Stimulated activated CD8-positive, alpha-beta memory T cell treated with anti-CD3 and anti-CD28 coated beads, Interleukin-2, amount 100 ng/mL, for 1 hour (primary cell): ENCODE measurements at places on chromosomes 16 and 17.
A peak's percentile ranks its signal among the peaks of the same experiment; 100 is the strongest.

- no peak for DNase-seq
These were observed 7.8 kb downstream of the SHCBP1 start for GRCh38 chr16:46613352-46613751.

GRCh38 chr17:17934806-17935205 lies 37.4 kb downstream of the TOM1L2 start:
- no peak for DNase-seq

- DNase-seq = peak; percentile 3
These were observed 8.8 kb upstream of the CEP112 start for GRCh38 chr17:66200685-66201092.

- DNase-seq = peak; percentile 73
These were observed at the start of gene DOK4 for GRCh38 chr16:57485916-57486857. TSS of gene DOK4 (minus strand) at chr16:57486493. CDS start at chr16:57479507, 6,986 bp downstream.

DNA sequence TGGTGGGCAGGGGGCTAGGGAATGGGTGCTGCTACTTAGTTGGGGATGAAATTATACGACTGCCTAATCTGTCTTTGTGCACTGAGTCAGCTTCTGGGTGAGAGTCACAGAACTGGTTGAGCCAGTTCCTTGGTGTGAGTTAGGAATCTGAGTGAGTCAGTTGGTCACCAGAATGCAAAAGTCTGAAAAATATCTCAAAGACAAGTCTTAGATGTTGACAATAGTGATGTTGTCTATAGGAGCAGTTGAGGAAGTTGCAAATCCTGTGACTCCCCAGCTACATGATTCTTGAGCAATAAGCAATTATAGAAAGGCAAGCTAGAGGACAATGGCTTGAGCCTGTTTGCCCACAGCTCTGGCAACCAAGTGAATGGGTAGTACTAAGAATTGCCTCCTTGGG lies 399.2 kb downstream of the CNTNAP4 start:
- no peak for DNase-seq

DNA sequence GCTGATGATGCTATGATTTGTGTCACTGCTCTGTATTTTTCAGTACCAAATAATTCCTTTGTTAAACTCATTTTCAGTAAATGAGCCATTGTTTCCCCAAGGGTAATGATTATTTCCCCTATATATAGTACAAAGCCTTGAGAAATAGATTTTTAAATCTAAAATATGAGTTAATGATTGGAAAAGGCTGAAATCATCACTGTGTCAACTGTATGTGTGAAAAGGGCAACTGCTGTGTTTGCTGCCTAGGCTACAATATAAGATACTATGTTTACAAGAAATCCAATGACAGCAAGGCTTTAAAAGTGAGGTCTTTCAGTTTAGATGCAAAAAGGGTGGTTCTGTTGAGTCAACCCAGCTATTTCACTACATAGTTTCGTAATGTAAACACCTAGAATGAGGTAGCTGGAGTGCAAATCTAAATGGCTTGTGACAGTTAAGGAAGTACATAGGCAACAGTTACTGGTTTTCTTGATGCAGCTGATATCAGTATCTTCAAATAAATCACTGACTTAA lies 15.3 kb downstream of the NLK start:
- DNase-seq = no peak
